ENCODE measurements at places on chromosomes 1 and 21. TPM values are rescaled to one million over a fixed set of nuclear protein-coding genes. Genes with fewer than 3 reads are reported as not detected.
A peak's percentile ranks its signal among the peaks of the same experiment; 100 is the strongest.

GRCh38 chr1:62800825-62801306 is 16.9 kb downstream of the ATG4C start:
- no peak for DNase-seq

DNA sequence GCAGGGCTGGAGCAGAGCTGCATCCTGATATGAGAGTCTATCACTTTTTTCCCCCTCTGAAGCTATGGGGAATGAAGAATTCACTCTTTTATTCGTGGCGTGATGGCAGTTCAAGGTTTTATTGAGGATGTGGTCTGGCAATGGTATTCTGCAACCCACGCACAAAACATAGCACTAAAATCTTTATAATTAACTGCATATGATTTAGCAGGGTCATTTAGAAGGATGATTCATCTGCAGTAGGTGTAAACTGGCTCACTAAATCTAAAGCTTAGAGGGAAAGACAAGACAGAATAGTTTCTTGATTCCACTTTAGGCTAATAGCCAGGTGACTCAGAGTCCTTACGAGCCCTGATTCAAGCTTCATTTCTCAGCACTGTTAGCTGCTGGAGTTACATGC is 25.0 kb upstream of the CHRM3 start:
- no peak for DNase-seq

- DNase-seq = peak; percentile 51
Measured at GRCh38 chr1:16120940-16121410, 34.9 kb downstream of the EPHA2 start.

GRCh38 chr1:109782927-109783326 is 19.2 kb upstream of the EPS8L3 start:
- no peak for DNase-seq

DNA sequence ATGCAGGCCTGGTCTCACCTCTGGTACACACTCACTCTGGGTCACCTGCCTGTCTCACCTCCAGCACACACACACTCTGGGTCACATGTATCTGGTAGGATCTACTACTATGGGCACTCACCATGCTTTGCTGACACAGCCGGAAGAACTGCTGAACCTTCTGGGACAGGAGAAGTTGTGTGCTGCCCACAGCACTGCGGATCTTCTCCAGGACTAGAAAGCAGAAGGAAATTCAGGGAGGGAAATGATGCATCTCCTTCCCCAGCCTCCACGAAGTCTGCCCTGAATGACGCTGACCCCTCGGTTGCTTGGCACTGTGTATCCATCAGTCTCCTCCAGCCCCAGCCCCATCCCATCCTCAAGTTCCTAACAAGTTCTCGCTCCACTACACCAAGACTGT is 7.9 kb upstream of the SMIM12 start:
- DNase-seq = no peak

GRCh38 chr1:107867897-107868296 is 97.1 kb downstream of the VAV3 start:
- DNase-seq = no peak

DNA sequence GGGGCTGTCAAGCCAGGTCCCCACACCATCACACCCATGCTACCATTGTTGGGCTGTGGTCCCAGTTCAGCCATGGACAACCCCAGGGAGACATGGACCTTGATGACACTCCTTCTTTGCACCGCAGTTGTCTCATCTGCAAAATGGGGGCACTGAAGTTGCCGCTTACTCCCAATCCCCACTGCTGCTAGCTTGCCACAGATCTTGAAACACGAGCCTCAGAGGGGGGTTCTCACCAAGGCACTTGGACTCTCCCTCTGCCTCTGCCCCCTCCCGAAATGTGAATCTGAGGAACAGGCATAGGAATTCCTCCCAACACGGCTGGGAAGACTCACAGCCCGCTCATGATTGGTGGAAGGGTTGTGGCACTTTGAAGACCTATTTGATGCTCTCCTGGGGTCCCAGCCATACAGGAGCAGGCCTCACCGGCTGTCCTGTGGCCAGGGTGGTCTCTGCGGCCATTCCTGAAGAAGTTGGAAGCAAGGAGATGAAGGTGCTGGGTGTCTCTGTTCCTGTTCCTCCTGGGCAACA is 31.1 kb downstream of the RUNX3 start:
- no peak for DNase-seq

Gene OR2W3
- total RNA-seq = not detected

Gene VAV3
- total RNA-seq = 6.1 TPM

Gene WNT3A
- 8.7 TPM for total RNA-seq

Gene RNU1-3
- total RNA-seq = under 0.01 TPM

Gene GPR161
- 6.2 TPM for total RNA-seq

Data from upper lobe of left lung (tissue), 6 donors.